Uterus (tissue), 4 donors: ENCODE measurements at places on chromosomes 16 and 17.

- DNase-seq = no peak
- peaks cover 8% of the 10 kb centered on the region for H3K4me1 ChIP-seq
- no peak overlapping the region for H3K4me3 ChIP-seq
- peaks cover 15% of the 10 kb centered on the region for H3K27me3 ChIP-seq
These were observed 10.6 kb downstream of the TBX4 start for GRCh38 chr17:61462719-61463315.

DNA sequence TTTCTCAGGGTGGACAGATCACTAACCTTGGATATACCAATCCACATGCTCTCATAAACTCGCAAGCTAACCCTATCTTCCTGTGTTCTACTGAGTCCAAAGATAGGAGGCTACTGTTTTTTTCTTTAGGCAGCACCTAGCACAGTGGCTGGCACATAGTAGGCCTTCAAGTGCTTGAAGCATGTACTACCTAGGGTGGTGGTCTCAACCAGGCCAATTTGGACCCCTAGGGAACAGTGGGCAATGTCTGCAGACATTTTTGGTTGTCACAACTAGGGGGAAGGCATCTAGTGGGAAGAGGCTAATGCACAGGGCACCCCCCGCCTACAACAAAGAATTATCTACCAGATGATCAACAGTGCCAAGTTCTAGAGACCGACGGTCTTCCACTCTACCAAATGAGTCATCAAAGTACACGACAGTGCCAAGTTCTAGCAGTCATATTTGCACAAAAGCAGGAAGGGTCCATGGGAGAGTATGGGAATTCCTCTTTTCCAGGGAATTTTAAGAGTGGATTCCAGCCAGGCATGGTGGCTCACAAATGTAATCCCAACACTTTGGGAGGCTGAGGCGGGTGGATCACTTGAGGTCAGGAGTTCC, 390.3 kb downstream of the SLC39A11 start:
- no peak overlapping the region for H3K27ac ChIP-seq
- no peaks in the 10 kb centered on the region for H3K4me1 ChIP-seq
- DNase-seq = no peak
- H3K4me3 ChIP-seq = no peak overlapping the region
- H3K36me3 ChIP-seq = no peaks in the 10 kb centered on the region

DNA sequence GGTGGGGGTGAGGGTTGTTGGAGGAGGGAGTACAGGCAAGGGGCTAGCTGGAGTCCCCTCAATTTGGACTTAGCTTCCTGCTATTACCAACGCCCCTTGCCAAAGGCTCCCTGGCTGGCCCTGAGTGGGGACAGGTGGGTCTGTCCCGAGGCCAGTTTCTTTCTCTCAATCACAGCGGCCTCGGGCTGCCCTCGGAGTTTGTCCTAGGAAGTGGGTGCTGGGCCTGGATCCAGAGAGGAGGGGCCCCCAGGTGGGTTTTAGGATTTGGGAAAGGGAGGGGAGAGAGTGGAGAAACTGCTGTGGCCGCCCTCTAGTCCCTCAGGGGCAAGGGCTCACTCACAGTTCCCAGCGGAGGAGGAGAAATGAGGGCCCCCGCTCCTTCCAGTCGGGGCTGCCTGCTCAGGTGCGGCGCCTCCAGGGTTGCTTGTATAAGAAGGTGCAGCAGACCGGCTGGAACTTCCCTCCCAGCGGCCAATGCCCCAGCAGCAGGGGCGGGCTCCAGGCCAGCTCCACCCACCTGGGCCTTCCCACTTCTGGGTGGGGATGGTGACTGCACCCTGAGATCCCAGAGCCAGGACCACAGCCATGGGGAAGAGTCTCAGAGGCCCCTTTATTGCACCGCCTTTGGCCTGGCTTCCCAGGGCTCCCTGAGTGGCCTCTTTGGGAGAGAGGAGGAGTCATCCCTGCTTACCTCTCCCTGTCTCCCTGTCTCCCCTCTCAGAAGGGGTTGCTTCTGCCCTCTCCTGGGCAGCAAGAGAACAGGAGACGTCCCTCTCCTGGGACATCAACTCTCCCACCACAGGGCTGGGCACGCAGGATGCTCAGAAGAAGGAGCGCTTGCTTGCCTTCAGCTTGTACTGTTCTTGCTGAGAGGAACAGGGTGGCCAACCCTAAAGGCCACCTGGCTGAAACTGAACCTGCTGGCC, 112.0 kb upstream of the SMURF2 start:
- H3K27me3 ChIP-seq = peaks cover 4% of the 10 kb centered on the region
- no peak overlapping the region for H3K27ac ChIP-seq
- no peaks in the 10 kb centered on the region for H3K36me3 ChIP-seq
- peaks cover 17% of the 10 kb centered on the region for H3K4me1 ChIP-seq

GRCh38 chr17:32523827-32524552, 37.2 kb downstream of the CDK5R1 start:
- H3K27ac ChIP-seq = no peak overlapping the region
- H3K4me3 ChIP-seq = no peak overlapping the region
- no peak for DNase-seq
- H3K4me1 ChIP-seq = no peaks in the 10 kb centered on the region
- H3K27me3 ChIP-seq = no peaks in the 10 kb centered on the region
- no peaks in the 10 kb centered on the region for H3K36me3 ChIP-seq

DNA sequence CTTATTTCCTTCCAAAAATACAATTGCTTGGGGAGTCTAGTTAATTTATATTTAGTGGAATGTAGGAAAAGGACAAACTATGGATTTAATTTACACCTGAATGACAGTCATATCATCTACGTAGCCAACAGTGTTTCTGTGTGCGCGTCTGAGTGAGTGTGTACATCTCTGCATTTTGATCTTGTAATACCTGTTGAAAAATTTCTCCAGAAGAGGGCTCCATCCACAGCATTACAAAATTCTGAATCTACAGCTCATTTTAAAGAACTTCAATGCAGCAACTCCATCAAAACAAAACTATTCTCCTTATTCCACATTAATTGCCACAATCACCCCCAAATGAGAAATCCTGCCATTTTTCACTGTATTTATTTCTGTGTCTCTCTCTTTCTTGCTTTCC, 3.9 kb downstream of the CDH13 start:
- peaks cover 15% of the 10 kb centered on the region for H3K4me1 ChIP-seq
- H3K27me3 ChIP-seq = no peaks in the 10 kb centered on the region
- no peak for DNase-seq
- H3K36me3 ChIP-seq = no peaks in the 10 kb centered on the region

DNA sequence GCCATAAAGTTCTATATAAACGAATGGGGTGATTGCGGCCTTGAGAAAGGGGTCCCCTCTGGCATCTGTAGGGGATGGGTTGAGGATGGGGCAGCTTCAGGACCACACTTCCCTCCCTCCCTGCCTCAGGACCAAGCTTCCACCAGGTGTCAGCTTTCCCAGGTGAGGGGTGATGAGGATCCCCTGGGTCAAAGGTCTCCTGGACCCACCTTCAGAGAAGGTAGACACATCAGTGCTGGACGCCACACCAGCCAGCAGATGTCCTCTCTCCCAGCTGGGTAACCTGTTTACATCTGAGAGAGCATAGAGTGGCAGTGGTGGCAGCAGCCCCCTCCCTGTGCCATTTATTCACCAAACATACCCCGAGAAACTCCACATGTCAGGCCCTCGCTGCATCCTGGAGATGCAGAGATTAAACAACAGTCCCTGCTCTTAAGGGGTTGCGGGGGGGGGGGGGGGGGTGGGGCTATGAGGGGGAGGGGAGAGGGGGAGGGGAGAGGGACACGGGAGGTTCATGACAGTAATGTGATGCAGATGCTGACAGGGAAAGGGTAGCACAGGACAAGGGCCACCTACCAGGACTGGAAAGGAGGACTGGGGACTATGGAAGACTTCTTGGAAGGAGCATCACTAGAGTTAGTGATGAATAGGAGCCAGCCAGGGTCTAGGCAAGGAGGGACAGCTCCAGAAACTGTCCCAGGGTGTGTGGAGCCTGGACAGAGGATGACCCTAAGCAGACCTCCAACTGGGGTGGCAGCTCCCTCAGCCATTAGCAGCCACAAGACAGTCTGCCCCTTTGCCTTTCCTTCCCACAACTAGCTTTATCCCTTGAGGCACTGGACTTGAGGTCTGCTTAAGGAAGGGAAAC, 5.0 kb downstream of the PROCA1 start:
- H3K27ac ChIP-seq = no peak overlapping the region
- no peak overlapping the region for H3K4me3 ChIP-seq
- H3K36me3 ChIP-seq = no peaks in the 10 kb centered on the region
- H3K4me1 ChIP-seq = no peaks in the 10 kb centered on the region
- no peak for DNase-seq

DNA sequence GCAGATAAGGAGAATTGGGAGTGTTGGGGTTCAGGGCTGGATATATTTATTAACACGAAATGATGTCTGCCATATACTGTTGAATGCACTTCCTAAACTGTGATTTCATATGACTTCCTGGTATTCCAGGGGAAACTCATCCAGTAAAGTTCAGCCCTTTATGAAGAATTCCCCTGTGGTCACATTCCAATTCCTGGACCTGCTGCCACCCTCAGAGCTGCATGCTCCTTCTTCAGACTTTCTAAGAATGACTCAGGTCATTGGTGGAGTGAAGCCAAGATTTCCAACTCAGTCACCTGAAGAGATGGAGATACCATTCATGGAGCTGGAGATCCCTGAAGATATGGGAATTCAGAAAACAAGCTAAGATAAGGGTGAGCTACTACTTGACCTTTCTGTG, 114.2 kb upstream of the TMEM97 start:
- H3K36me3 ChIP-seq = no peaks in the 10 kb centered on the region
- DNase-seq = no peak
- H3K4me1 ChIP-seq = no peaks in the 10 kb centered on the region
- no peak overlapping the region for H3K27ac ChIP-seq
- no peak overlapping the region for H3K4me3 ChIP-seq

DNA sequence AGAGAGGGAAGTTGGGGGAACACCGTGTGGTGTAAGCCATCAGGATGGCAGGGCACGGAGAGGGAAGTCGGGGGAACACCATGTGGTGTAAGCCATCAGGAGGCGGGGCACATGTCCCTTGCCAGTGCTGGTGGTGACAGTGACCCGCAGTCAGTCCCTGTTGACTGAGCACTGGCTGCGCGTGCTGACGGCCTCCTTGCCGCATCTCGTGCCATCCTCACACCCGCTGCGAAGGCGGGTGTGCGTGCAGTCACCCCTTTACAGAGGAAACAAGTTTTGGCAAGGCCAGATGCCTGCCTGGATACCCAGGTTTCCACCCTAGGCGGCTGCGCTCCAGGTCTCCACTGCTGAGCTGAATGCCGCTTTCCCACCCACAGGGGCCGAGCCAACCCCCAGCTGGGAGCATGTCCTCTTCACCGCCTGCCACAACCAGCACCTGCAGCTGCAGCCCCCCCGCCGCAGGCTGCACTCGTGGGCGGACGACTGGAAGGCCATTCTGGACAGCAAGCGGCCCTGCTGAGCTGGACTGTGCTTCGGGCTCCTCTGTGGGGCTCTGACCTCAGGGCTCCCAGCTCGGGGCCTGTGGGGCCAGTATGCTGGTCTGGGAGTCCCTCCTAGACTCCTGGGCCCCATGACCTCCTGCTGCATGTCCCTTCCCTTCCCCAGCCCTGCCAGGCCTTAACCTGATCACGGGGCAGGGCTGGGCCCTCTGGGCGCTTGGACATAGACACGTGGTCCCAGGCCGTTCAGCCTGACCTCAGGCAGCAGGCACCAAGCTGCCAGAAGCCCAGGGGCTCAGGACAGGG, 43.5 kb downstream of the NT5M start:
- no peak overlapping the region for H3K4me3 ChIP-seq
- H3K4me1 ChIP-seq = no peaks in the 10 kb centered on the region
- no peak for DNase-seq
- no peaks in the 10 kb centered on the region for H3K27me3 ChIP-seq
- no peak overlapping the region for H3K27ac ChIP-seq

DNA sequence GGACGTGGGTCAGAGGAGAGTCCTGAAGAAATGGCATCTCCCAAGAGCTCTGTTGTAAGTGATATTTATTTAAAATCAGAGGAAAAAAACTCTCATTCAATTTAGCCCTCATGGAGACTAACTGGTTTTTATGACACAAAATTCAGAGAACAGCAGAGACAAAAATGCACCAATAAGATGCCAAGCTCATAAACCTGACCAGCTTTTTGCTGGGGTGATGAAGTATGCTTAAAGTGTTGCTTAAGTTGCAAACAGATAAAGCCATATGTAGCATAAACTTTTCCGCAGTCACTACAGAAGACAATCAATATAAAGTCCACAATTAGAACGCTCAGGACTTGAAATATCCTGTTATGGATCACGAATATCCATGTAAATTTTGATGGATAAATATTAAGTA, 124.0 kb upstream of the CORO6 start:
- no peak overlapping the region for H3K4me3 ChIP-seq
- no peaks in the 10 kb centered on the region for H3K36me3 ChIP-seq
- no peaks in the 10 kb centered on the region for H3K27me3 ChIP-seq

DNA sequence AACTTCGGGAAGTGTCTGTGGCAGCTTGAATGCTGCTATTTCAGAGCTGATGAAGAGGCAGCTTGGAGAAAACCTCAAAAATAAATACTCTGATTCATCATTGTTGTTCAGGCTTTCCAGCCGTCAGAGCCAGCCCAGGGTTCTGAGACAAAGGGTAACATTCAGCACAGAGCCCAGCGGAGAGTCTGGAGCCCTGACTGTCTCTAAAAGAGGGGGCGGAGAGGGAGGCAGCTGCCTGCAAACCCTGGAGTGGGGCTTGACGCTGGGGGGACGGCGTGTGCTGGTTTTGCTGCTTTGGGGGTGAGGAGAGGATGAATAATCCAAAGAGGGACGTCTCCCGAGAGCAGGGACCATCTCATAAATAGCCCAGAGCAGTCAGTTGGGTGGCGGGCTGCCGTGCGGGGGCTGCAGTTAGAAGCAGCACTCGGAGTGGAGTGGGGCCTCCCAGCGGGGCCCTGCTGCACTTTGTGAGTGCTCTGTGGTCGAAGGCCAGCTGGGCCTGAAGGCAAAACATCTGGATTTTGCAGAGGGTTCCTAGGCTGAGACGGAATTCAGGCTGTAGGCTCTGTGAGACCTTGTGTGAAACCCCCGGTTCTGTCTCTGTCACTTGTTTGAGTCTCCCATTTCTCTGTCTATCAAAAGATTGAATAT, 237.8 kb downstream of the PRKCA start:
- DNase-seq = peak; percentile 63
- no peaks in the 10 kb centered on the region for H3K36me3 ChIP-seq
- no peak overlapping the region for H3K4me3 ChIP-seq
- peak overlapping the region; percentile 81 for H3K27ac ChIP-seq

DNA sequence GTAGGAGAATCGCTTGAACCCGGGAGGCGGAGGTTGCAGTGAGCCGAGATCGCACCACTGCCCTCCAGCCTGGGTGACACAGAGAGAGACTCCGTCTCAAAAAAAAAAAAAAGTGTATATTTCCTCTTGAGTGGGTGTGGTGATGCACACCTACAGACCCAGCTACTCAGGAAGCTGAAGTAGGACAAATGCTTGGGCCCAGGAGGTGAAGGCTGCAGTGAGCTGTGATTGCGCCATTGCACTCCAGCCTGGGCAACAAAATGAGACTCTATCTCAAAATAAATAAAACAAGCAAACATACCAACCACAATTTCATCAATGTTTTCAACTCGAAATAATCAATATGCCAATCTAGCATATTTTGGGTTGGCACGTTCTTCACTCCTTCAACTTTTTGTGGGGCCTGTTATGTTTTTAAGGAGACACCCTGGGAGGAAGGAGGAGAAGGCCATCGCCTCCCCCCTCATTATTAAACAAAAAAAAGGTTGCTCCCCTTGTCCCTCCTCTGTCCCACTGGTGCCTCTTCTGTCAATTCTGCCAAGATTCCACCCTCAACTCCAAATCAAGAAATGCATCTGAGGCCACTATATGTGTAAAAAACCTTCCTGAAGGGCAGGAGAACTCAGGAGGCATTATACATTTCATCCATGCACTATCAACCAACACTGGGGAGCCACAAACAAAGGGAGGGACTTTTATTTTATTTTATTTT, 52.4 kb upstream of the ATF7IP2 start:
- H3K4me3 ChIP-seq = no peak overlapping the region
- no peaks in the 10 kb centered on the region for H3K36me3 ChIP-seq
- no peak for DNase-seq
- no peak overlapping the region for H3K27ac ChIP-seq

GRCh38 chr16:74770831-74771526, 3.6 kb downstream of the FA2H start:
- no peak overlapping the region for H3K4me3 ChIP-seq
- H3K27me3 ChIP-seq = no peaks in the 10 kb centered on the region
- no peaks in the 10 kb centered on the region for H3K36me3 ChIP-seq
